ENCODE measurements at places on chromosomes 4 and X.

DNA sequence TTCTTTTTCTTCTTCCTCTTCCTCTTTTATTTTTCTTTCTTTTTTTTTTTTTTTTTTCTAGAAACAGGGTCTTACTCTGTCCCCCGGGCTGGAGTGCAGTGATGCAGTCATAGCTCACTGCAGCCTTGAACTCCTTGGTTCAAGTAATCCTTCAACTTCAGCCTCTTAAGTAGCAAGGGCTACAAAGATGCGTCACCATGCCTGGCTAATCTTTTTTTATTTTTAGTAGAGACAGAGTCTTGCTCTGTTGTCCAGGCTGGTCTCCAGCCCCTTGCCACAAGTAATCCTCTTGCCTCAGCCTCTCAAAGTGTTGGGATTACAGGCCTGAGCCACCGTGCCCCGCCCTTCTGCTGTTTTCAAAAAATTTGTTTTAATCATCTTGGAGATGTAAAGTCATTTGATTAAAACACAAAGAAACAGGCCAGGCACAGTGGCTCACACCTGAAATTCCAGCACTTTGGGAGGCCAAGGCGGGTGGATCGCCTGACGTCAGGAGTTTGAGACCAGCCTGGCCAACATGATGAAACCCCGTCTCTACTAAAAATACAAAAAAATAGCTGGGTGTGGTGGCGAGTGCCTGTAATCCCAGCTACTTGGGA lies 28.1 kb downstream of the SYNPO2 start:
- no peak overlapping the region for H3K27ac ChIP-seq
- no peaks in the 10 kb centered on the region for H3K27me3 ChIP-seq
- no peaks in the 10 kb centered on the region for H3K4me1 ChIP-seq
- H3K36me3 ChIP-seq = no peaks in the 10 kb centered on the region

GRCh38 chrX:96446524-96446923 lies 238.1 kb upstream of the DIAPH2 start:
- no peaks in the 10 kb centered on the region for H3K27me3 ChIP-seq
- H3K4me1 ChIP-seq = no peaks in the 10 kb centered on the region
- H3K36me3 ChIP-seq = no peaks in the 10 kb centered on the region
- no peak overlapping the region for H3K4me3 ChIP-seq
- no peak overlapping the region for H3K27ac ChIP-seq
- no peak for DNase-seq

DNA sequence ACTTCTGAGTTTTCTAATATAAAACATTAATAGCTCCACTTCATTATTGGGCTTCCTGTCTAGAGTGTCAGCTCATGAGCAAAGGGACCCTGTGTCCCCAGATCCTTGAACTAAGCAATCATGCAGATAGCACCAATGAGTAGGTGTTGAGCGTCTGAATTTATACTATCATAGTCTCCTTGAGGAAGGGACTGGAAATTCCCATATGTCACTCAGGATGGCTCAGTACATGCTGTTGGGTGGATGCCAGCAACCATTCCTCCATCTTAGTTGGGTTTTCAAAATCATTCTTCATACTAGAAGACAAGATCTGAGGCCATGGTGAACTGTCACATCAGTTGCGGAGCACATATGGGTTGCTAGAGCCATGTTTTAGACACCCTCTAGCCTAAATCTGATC lies 27.7 kb downstream of the CD99 start:
- H3K4me3 ChIP-seq = no peak overlapping the region
- no peak overlapping the region for H3K27ac ChIP-seq
- no peaks in the 10 kb centered on the region for H3K4me1 ChIP-seq
- H3K27me3 ChIP-seq = no peaks in the 10 kb centered on the region

GRCh38 chr4:114366368-114366767 lies 232.2 kb upstream of the UGT8 start:
- H3K36me3 ChIP-seq = no peaks in the 10 kb centered on the region
- peaks cover under 1% of the 10 kb centered on the region for H3K4me1 ChIP-seq
- no peak overlapping the region for H3K27ac ChIP-seq
- no peak for DNase-seq
- no peak overlapping the region for H3K4me3 ChIP-seq

GRCh38 chr4:176507845-176508533 lies 188.2 kb downstream of the SPCS3 start:
- no peaks in the 10 kb centered on the region for H3K36me3 ChIP-seq
- H3K4me1 ChIP-seq = no peaks in the 10 kb centered on the region
- no peak for DNase-seq
- no peak overlapping the region for H3K27ac ChIP-seq
- no peaks in the 10 kb centered on the region for H3K27me3 ChIP-seq

DNA sequence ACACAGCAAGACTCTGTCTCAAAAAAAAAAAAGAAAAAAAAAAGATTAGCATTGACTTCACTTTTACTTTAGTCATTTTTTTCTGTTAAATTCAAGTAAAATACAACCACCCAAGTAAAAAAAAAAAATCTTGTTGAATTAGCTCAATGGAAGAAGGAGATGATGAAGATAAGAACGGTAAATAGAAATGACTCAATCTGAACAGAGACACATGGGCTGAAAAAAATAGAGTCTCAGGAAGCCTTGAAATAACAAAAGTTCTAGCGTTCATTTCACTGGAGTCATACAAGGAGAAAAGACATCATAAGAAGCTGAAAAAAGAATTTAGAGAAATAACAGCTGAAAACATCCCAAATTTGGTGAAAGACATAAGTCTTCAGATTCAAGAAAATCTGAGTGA lies 75.5 kb downstream of the CASP3 start:
- H3K4me3 ChIP-seq = no peak overlapping the region
- no peaks in the 10 kb centered on the region for H3K27me3 ChIP-seq
- H3K4me1 ChIP-seq = no peaks in the 10 kb centered on the region
- no peak for DNase-seq
- H3K36me3 ChIP-seq = no peaks in the 10 kb centered on the region
- no peak overlapping the region for H3K27ac ChIP-seq

DNA sequence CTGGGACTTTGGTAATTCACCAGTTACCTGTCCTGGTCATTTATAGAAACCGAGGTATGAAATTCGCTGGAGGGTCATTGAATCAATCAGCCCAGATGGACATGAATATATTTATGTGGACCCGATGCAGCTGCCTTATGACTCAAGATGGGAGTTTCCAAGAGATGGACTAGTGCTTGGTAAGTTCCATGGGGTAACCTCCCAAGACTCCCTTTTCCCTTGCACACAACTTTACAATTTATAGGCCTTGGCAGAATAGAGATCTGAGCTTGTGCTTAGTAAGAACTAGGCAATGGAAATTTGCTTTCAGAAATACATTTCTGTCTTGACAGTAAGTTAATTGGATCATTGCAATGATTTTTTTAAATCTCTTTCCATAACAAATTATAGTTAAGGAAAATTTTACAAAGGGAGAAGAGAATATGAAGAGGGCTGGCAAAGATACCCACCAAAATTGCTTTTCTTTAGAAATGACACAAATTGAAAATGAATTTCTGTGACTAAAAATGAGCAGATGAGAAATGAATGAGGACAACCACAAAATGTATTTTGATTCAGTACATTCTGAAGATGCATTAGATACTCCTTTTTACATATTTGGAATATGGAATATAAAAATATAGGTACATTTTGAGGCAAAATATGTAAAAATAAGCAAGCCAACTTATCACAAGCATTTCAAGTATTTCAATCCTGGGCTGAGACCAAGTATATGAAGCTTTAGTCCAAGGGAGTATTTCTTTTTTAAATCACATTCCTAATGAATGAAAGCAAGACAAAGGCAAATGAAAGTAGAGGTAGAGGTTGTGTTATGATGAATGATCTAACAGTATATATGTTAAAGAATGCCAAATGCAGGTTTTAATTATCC lies 45.9 kb downstream of the PDGFRA start:
- no peaks in the 10 kb centered on the region for H3K36me3 ChIP-seq
- no peak for DNase-seq
- peaks cover 8% of the 10 kb centered on the region for H3K27me3 ChIP-seq
- H3K4me1 ChIP-seq = no peaks in the 10 kb centered on the region
- H3K4me3 ChIP-seq = no peak overlapping the region
- H3K27ac ChIP-seq = no peak overlapping the region

GRCh38 chrX:47746446-47746845 lies 87.5 kb upstream of the UXT start:
- no peaks in the 10 kb centered on the region for H3K4me1 ChIP-seq
- H3K4me3 ChIP-seq = no peak overlapping the region
- H3K27ac ChIP-seq = no peak overlapping the region

DNA sequence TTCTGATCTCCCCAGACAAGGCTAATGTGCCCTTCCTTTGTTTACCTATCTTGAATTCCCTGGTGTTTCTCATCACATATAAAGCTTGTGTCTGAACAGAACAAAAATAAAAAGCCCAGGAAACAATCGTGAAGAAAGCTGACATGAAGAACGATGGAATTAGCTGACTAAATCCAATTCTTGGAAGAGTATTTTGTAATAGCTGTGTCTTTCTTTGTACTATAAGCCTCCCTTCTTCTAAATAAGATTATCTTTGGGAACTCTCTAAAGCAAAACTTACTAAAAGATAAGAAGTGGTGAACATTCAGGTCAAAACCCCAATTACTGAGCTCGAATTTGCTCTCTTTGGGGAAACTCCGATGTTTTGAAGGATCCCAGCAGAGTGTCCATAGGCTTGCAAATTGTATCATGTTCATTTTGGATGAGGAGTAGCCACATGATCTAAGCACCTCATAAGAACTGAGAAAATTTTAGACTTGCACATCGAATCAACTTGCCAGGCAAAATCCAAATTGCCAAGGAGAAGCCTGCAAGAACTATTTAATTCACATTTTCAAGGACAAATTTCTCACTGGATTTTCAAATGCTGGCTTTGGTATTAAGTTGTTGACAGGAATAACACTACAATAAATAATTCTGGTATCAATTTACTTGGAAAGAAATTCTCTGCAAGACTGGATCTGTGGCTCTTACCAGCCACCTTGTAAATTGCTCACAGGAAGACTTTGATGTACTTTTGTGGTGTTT lies 106.2 kb downstream of the LNX1 start:
- H3K4me3 ChIP-seq = no peak overlapping the region
- no peaks in the 10 kb centered on the region for H3K36me3 ChIP-seq
- no peaks in the 10 kb centered on the region for H3K27me3 ChIP-seq
- DNase-seq = no peak
- H3K4me1 ChIP-seq = peaks cover 7% of the 10 kb centered on the region

- no peak for DNase-seq
- H3K36me3 ChIP-seq = no peaks in the 10 kb centered on the region
- no peak overlapping the region for H3K4me3 ChIP-seq
- no peak overlapping the region for H3K27ac ChIP-seq
- peaks cover 6% of the 10 kb centered on the region for H3K4me1 ChIP-seq
These were observed 38.1 kb upstream of the CHIC1 start for GRCh38 chrX:73524906-73525305.

DNA sequence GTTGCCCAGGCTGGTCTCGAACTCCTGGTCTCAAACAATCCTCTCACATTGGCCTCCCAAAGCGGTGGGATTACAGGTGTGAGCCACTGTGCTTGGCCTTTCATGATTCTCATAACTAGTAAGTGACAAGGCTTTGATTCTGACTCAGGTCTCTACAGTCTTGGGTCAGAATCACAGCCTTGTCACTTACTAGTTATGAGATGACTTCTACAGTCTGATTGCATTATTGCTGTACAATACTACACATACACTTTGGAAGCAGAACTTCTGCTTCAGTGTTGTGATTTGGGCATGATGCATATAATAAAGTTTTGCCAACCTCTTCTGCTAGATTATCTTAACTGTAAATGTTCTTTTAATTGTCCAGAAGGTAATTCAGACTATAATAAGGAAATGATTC lies 123.3 kb downstream of the KDM6A start:
- no peak overlapping the region for H3K4me3 ChIP-seq
- no peaks in the 10 kb centered on the region for H3K4me1 ChIP-seq
- no peak overlapping the region for H3K27ac ChIP-seq
- DNase-seq = no peak
- H3K27me3 ChIP-seq = no peaks in the 10 kb centered on the region

Measured in neural progenitor cell (in vitro differentiated cells).